ENCODE measurements at places on chromosomes 4 and X. TPM values are rescaled to one million over a fixed set of nuclear protein-coding genes. Genes with fewer than 3 reads are reported as not detected.

SYP gene
- under 0.01 TPM for total RNA-seq

HTN1 gene
- total RNA-seq: under 0.01 TPM

NDST3 gene
- total RNA-seq: 0.32 TPM

SPRY1 gene
- total RNA-seq: 14.8 TPM

SRPX gene
- 35.4 TPM for total RNA-seq

IQCM gene
- total RNA-seq: not detected

CENPVL1 gene
- not detected for total RNA-seq

C4orf54 gene
- total RNA-seq: not detected

OPRPN gene
- total RNA-seq: not detected

RS1 gene
- not detected for total RNA-seq

WWC2 gene
- total RNA-seq: 42.2 TPM

USP17L10 gene
- not detected for total RNA-seq

DCAF12L2 gene
- not detected for total RNA-seq

PIR gene
- 17.7 TPM for total RNA-seq

ZFYVE28 gene
- 3.2 TPM for total RNA-seq

GAGE13 gene
- total RNA-seq: not detected

CSAG1 gene
- not detected for total RNA-seq

KIT gene
- total RNA-seq: 5.5 TPM

TLR1 gene
- 0.32 TPM for total RNA-seq

USP51 gene
- total RNA-seq: 3.5 TPM

ADH1B gene
- total RNA-seq: 0.43 TPM

BEX2 gene
- total RNA-seq: 2.3 TPM

RRAGB gene
- total RNA-seq: 23.5 TPM

MAGEB1 gene
- total RNA-seq: not detected

GPC4 gene
- 0.86 TPM for total RNA-seq

UGT2A1 gene
- not detected for total RNA-seq

FAT1 gene
- 454 TPM for total RNA-seq

PNMA3 gene
- total RNA-seq: under 0.01 TPM

CXorf49 gene
- not detected for total RNA-seq

MTNR1A gene
- total RNA-seq: not detected

SSX3 gene
- total RNA-seq: not detected

EPGN gene
- 0.32 TPM for total RNA-seq

EDNRA gene
- total RNA-seq: 4.2 TPM

HPSE gene
- total RNA-seq: 0.43 TPM

All from fibroblast of villous mesenchyme (primary cell).